ENCODE measurements at places on chromosomes 1 and 21.
A peak's percentile ranks its signal among the peaks of the same experiment; 100 is the strongest.

GRCh38 chr1:238001818-238002217 is 111.1 kb upstream of the ZP4 start:
- no peak for DNase-seq

DNA sequence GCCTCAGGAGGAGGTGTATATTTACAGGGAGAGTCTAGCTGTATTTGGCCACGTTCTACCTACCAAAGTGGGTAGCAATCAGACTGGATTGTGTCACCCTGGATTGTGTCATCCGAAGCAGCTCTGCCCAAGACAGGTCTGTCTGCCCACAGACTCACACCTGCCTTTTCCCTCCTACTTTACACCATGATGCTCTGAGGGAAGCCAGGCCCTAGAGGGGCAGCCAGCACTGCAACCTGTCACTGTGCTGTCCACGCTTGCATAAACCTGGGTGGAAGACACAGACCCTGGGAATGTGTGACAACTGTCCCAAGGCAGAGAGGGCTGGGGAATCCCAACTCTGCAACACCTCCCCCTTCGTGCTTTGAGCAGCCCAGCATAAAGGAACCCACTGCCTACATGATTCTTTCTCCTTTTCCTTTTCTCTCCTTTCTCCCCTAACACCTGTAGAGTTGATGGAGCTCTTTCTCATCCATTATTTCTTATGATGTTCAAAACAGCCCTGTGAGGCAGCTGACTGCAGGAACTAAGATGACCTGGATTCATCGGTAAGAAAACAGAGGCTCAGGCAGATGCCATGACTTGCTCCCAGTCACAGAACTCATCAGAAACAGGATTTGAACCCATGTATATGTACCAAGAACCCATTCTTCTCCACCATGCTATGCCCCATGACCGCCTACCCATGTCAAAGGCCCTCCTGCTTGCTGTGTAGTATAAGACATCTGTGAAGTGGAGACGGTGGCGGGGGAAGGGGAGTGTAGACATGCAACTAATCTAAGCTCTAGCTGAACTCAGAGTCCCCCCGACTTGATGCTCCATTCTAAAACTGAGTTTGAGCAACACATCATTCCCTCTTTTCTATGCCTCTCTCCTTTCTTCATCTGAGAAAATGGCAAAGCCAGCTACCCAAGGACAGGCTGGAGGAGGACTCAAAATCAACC is 55.9 kb downstream of the ITPKB start:
- no peak for DNase-seq

DNA sequence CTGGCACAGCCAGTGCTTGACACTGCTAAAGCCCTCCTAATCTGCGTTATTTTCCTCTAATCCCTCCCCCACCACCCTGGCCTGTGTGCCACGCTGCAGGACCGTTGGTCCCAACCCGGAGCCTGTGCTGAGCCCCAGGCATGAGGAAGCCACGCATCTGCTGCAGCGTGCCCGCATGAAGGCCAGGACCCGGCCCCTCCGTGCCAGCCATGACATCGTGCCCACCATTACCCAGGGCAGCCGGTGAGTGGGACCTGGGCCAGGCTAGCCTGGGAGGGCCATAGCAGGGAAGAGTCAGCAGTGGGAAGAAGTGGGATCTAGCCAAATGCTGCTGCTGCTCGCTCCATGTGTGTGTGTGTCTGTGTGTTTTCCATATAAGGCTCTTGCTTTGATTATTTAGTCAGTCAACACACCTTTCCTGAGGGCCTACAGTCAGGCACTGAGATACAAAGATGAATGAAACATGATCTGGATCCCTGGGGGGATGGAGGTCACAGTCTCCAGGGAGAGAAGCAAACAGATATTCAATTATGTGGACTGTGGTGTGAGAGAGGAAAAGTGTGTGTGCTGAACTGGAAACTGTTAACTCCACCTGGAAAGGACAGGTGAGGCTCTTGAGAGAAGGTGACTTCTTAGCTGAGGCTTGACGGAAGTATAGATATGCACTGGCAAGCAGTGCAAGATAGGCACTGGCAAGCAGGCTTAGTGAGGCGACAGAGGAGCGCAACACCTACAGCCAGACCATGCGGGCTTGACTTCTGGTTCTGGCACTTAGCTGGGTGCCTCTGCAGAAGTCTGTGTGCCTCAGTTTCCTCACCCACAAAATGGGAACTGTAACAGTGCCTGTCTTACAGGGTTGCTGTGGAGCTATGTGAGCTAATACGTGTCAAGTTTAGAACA is 15.9 kb downstream of the KIAA1614 start:
- no peak for DNase-seq

DNA sequence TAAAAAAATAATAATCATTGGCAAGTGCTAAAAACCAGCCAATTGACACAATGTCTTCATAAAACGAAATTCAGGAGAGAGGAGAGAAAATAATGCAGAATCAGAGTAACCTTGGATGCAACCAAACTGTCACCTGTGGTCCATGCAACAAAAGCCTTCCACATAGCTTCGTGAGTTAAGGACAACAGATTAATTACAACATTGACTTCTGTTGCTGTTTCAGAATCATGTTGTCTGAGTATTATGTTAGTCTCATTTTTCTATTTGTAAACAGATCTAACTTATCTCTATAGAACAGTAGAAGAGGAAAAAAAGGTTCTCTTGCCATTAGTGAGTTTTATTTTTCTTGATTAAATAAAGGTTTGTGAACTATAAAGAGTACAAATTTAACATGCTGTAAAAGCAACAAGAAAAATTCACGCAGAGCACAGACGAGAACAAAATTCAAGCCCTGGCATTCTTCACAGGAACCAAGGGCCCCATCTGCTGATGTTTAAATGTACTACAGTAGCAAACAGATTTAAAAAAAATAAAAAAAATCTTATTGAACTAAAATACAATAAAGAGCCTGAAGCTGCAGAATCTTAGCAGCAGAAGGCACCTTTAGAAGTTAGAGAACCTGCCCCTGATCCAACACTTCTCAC is 381.1 kb upstream of the PKN2 start:
- DNase-seq, result no peak

- no peak for DNase-seq
Observed at GRCh38 chr1:111739925-111740765, 950 bp upstream of the INKA2 start.

GRCh38 chr1:94855307-94855700 is 35.1 kb downstream of the SLC44A3 start:
- DNase-seq, result no peak

GRCh38 chr1:228013935-228014930 is 7.4 kb downstream of the WNT3A start:
- DNase-seq, result no peak

DNA sequence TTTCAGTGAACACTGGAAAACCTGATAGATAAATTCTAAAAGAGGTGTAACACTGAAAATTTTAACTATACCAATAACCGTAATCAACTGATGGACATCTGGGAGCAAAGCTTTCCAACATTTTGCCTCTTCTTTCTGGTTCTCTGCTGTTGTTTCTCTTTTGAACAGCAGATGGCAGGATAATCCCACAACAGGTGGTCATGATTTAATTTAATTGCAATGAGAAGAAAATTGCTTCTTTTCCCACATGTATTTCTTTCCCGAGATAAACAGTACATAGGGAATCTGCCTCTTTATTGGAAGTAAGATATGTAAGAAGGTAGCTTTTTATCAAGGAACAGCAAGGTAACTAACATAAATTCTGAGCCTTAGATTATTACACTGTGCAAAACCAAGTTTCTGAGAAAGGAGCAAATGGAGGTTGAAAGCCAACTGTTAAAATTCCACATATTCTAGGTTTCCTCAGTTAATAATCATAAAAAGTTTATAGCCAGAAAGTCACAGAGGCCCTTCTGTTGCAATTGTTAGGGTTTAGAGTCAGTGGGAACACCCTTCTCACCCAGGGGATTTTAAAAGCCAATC is 72.9 kb downstream of the RPS6KA1 start:
- peak; percentile 8 for DNase-seq

- DNase-seq, result no peak
Observed at GRCh38 chr1:103283841-103284669, 175.7 kb upstream of the COL11A1 start.

- DNase-seq, result no peak
Observed at GRCh38 chr1:106498238-106498637, 558.2 kb upstream of the PRMT6 start.

DNA sequence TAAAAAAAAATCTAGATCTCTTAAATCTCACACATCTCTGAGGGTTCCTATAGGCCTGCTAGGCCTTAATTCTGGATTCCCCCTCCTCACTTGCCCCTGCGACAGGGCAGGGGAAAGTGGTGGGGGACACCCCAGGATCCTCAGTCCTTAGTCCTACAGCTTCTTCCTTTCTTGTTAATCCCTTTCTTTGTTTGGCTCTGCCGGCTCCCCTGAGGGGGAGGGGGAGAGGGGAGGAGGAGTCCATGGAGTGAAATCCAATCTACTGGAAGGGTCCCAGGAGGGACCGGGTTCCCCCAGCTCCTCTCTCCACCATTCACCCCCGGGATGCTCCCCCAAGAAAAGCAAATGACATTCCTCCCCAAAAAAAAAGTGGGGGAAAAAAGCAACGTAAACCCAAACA is 8.5 kb downstream of the MEX3A start:
- no peak for DNase-seq

- DNase-seq, result no peak
Observed at GRCh38 chr1:245645406-245645805, 490.6 kb downstream of the KIF26B start.

- DNase-seq, result no peak
Observed at GRCh38 chr1:84682047-84682446, 8.2 kb downstream of the SSX2IP start.

DNA sequence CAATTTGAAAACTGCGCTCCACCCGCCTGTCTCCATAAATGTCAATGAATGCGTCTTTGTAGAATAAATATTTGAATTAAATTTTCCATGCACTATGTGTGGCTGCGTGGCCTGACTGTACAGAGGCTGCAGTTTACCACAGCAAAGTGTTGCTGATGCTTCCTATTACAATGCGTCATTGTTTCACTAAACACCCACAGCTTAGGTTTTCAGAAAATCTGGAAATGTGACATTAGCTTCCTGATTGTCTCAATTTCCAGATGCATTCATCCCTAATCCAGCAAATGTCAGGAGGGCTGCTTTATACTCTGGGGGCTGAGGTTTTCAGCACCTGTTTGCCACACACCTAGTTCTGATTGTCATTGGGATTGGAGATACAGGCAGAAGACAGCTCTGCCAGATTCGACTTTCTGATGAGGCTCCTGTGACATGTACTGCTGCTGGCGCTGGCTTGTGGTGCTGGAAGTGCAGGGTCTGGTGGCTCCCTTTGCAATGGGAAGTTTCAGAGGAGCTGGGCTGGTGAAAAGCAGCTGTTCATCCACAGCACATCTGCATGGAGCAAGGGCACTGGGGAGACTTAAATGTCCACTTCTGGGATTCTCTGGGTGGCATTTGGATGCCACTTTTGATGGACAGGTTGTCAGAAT is 40.0 kb downstream of the URB2 start:
- DNase-seq, result no peak

- no peak for DNase-seq
Observed at GRCh38 chr1:209850342-209850979, 22.7 kb downstream of the UTP25 start.

GRCh38 chr21:42145569-42146272 is 73.2 kb upstream of the ABCG1 start:
- peak; percentile 49 for DNase-seq

GRCh38 chr1:117037802-117038201 is 22.3 kb upstream of the TTF2 start:
- no peak for DNase-seq

DNA sequence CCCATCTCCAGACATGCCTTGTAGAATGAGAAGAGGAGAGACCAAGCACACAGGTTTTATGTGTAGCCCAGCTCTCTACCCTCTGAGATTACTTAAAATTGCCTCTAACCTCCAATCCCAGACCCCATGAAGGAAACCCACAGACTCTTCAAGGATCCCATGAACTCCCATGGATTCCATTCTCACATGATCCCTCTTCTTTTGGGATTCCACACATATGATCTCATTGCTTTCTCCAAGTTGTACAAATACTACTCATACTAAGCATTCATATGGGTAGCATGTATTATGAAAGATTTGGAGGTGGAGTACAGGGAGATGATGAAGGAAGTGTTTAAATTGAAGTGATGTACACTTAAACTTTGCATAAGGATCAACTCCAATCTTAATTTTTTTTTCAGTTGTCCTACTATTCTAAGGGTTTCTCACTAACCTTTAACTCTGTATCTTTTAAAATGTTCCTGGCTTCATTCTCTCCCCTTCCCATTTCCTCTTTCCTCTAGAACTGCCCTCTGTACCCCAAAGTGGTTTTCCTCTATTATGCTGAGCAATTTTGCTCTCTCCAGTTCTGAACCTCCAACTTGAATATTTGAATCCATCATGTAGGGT is 41.6 kb downstream of the MFSD2A start:
- no peak for DNase-seq

DNA sequence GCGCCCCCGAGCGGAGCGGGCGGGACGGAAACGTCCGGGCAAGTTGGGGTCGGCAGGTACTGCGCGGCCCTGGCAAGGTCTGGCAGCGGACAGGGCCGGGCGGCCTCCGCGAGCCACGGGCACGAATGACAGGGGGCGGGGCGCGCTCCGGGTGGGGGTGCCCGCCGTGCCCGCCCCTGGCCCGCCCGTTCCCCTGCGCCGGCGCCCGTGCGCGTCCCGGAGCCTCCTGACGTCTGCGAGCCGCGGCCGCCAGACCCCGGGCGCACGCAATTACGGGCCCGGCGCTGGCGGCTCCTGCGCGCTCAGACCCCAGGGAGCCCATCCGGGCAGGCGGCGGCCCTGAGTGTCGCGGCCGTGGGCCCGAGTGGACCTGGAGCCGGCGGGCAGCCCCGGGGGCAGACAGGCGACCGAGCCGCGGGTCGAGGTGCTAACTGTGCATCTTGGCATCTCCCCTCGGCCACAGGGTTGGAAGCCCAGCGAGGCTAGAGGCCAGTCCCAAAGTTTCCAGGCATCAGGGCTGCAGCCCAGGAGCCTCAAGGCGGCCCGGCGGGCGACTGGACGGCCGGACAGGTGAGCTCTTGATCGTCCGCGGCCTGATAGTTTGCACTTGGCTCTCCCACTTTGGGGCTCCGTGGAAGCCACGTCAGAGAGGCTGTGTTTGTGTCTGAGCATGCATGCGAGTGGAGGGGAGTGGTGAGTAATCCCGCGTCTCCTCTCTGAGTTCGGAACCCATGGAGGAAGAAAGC is 918 bp downstream of the MIB2 start:
- no peak for DNase-seq

GRCh38 chr1:32307324-32307723 is 15.4 kb downstream of the HDAC1 start:
- no peak for DNase-seq

GRCh38 chr21:34280959-34281358 is 82.8 kb upstream of the KCNE2 start:
- DNase-seq, result no peak

DNA sequence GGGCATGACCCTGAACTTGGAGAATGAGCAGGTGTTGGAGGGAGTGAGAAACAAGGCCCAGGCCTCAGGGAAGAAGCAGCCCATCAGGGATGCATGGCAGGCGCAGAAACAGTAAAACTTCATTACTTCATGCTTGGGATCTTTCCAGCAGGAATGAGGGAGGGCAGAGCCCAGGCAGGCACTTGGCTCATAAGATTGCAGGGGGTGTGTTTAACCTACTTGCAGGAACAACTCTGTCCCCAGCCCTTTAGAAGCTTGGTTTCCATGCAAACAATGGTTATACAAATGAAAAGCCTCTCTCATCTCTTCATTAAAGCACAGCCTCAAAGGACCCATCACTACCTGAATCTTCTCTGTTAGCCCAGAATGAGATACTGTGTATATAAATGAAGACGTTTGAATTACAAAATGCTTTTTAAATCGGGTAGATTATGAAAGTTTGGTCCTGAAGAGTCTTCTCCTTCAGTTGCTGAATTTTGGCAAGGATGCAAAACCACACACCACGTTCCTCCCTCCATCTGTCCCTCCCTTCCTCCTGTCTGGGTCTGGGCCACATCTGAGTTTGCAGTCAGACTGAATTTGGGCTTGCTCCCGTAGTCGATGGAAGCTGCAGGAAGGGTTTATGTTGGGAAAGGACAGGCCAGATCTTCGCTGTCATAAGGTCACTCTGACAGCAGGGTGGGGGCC is 154.4 kb upstream of the KLHDC7A start:
- no peak for DNase-seq
